ENCODE measurements at places on chromosomes 1 and 21.

DNA sequence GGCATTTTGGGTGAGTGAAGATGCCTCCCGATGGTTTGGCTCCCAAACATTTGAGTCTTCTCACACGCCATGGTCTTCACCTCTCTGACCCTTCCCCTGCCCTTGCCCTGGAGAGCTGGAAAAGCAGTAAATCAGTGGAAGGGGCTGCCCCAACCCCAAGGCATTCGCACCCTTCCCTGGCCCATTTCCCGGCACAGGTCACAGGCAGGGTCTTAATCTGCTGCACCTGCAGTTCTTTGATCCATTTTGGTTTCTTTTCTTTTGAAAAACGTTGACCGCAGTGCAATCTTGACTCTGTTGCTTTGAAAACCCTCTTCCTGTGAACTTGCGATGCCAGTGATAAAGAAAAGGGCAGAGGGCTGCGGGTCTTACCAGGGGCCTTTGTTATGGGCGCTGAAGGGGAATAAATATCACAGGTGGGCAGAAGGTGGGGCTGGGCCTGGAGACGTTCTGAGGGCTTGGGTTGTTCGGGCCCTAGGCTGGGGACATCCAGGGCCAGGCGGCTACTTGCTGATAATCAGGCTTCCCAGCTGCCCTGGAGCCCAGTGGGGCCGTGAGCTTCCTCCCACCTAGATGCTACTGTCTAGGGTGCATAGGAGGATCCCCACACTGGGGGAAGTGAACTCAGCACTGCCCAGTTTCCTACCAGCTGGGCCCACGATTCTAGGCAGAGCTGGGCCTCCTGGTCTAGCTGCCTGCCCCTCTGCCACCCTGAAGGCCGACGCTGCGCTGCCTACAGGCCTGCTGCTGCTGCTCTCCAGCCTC, 38.6 kb upstream of the EPS8L3 start:
- no peak for DNase-seq

- DNase-seq: no peak
These were observed 249.6 kb upstream of the USP25 start for GRCh38 chr21:15480160-15480559.

- no peak for DNase-seq
These were observed 20.7 kb upstream of the RCC2 start for GRCh38 chr1:17460219-17460618.

DNA sequence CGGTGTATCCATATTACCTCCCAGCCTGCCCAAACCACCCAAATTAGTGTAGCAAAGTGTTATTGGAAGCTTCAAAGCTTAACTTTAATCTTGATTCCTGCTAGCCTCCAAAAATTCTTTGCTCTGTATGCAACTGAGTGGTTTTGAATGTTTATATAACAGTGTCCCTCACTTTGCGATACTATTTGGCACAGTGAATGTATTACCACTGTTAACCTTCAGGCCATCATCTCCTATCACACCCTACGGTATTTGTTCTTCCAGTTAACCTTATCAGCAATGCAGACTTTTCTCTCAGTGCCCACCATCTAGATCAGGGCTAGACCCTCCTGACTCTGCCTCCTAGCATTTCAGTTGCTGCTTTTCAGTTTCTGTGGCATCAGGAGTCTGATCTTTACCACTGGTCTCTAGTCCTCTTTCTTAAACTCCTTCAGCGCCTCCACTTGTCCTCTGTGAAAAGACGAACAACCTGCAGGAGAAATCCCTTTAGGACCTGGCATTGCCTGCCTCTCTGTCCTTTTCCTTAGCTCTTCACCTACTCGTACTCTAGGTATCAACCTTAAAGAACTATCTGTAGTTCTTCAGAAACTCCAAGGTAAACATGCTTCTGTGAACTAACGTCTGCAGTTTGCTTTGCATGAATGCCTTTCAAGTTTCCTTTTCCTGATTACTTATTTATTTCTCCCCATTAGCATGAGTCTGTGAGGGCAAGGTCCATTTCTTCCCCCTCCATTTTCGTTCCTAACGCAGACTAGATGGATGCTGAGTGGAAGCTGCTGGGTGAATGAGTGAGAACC, 71.7 kb downstream of the SNX7 start:
- DNase-seq: no peak

GRCh38 chr1:151681923-151682322, 34.7 kb downstream of the CELF3 start:
- no peak for DNase-seq

GRCh38 chr1:203678943-203679661, 52.5 kb downstream of the ATP2B4 start:
- no peak for DNase-seq

DNA sequence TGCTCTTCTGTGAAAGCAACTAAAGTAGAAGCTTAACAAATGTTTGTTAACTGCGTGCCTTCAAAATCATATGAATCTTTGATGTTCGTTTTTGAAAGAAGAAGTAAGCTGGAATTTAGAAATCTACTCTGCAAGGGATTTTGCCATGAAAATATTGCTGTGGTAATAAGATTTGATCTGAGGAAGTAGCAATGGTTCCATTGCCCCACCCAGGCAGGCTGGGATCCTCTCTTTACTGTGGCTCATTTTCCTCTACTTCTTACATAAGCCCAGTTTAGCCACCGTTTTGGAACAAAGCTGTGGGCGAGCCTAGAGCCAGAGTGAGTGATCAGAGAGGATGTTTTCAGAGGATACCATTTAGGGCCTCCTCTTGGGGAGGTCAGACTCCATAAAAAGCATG, 20.3 kb upstream of the PTGFRN start:
- DNase-seq: no peak

- DNase-seq: no peak
These were observed 12.4 kb upstream of the SHISA4 start for GRCh38 chr1:201876148-201876818.

DNA sequence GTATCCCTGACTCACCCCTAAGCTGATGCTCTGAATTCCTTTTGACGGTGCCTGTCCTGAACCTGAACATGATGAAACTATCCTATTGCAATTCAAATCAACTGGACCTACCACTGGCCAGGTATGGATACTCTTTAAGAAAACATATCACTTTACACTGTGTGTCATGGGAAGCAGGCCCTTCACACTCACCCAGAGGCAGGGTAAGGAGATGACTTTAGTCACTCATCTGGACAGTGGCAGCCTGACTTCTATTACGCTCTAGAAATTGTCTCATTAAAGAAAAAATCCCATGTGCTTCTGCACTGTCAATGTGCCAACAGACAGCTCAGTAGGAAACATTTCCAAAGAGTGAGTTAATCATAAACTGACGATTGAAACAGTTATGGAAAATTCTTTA, 94.3 kb downstream of the VAV3 start:
- no peak for DNase-seq

- DNase-seq: no peak
These were observed 56.1 kb downstream of the HIVEP3 start for GRCh38 chr1:41862384-41863221.

DNA sequence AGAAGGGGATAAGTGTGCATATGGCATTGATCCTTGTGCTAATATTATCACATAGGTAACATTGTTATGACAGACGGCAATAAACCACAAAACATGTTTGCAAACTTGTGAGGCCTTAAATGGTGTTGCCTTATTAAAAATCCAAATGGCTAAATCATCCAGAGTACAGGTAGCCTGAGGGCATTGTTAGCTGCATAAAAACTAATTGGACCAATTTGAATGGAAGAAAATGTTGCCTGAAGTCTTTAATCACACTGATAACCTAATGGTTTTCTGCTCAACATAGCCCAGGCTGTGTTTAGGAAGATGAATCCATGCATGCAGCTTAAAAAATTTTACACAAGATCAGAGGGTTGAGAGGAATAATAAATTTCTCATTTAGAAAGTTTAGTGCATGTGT, 19.4 kb upstream of the LRRC53 start:
- no peak for DNase-seq

- DNase-seq: no peak
These were observed 78.0 kb downstream of the MPZL1 start for GRCh38 chr1:167799747-167800146.

DNA sequence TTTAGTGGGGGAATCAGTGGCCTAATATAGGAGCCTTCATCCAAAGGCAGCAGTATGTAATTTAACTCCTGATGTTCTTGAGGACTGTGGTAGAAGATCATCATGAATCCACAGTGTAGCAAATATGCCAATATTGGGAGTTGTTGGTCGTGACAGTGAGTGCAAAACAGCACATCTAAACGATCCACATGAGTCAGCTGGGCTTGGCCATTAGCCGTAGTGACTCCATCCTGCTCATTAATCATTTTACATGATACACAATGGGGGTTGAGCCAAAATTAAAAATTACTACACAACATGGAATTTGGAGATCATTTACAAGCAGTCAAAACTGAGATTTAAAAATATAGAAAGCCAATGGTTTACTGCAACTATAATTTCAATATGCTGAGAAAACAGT, 653.9 kb upstream of the CAMK1G start:
- no peak for DNase-seq

- peak; percentile 89 for DNase-seq
These were observed 8.3 kb upstream of the RNF19B start for GRCh38 chr1:32972814-32973428.

GRCh38 chr21:28066076-28066475, 926.6 kb downstream of the LTN1 start:
- no peak for DNase-seq

DNA sequence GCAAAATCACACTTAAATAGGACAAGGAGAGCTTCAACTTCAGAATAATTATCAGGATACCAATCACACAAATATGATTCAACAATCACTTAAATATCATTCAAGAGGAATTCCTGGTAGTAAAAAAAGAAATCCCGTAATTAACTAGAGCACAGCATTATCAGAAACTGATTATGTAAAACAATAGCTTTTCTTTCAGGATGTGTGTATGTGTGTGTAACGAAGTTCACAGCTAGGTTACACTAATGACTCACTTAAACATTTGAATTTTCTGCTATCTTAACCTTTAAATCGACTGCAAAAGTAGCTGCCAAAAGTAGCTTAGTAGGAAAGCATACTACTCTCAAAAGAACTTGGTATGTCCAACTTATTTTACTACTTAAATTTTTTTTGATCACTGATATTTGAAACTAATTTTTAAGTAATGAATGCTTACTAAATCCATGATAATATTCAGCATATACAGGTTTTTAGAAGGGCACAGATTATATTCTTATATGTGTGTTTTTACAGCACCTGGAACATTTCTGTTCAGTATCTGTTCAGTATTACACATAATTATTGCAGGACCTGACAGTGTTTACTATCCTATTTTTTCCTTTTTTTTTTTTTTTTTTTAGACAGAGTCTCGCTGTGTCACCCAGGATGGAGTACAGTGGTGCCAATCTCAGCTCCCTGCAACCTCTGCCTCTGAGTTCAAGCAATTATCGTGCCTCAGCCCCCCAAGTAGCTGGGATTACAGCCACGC, 4.2 kb downstream of the RERE start:
- DNase-seq: no peak

GRCh38 chr1:11355559-11356475, 82.8 kb downstream of the UBIAD1 start:
- peak; percentile 38 for DNase-seq

DNA sequence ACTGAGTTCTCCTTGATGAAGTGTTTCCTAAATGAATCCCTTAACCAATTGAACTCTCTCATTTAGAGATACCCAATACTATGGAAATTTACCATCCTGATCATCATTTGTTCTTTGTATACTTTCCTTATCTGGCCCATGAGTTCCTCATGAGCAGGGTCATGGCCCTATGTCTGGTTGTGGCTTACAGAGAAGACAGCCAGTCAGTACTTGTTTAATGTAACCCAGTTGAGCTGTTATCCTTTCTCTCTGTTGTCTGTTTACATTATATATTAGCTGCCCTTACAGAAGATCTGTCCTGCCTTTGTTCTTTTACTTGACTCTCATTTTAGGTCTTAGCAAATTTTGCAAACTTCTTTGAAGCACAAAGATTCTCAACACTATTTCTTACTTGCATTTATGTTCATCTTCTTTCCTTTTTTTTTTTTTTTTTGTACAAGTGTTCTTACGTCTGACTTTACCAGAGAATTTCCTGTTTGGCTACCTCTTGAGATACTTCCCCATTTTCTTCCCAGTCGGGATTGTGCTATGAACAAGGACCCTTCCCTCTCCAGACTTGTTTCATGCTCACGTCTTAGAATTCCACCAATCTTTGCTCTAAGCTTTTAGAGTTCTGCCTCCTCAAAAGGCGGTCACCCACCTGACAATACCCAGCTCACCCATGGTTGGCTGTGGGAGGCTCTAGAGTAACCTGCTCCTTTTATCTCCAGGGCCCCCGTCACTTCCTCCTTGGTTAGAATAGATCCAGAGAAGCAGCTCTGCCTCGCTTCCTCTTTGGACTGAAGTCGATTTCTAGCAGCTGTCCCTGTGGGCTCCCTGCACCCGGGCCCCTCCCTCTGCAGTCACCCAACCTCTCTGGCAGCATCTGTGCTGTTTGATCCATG, 53.6 kb upstream of the RUNX1 start:
- no peak for DNase-seq

GRCh38 chr1:210587566-210587965, 258.9 kb downstream of the HHAT start:
- peak; percentile 26 for DNase-seq

GRCh38 chr1:227869279-227869842, 53.9 kb downstream of the PRSS38 start:
- no peak for DNase-seq

DNA sequence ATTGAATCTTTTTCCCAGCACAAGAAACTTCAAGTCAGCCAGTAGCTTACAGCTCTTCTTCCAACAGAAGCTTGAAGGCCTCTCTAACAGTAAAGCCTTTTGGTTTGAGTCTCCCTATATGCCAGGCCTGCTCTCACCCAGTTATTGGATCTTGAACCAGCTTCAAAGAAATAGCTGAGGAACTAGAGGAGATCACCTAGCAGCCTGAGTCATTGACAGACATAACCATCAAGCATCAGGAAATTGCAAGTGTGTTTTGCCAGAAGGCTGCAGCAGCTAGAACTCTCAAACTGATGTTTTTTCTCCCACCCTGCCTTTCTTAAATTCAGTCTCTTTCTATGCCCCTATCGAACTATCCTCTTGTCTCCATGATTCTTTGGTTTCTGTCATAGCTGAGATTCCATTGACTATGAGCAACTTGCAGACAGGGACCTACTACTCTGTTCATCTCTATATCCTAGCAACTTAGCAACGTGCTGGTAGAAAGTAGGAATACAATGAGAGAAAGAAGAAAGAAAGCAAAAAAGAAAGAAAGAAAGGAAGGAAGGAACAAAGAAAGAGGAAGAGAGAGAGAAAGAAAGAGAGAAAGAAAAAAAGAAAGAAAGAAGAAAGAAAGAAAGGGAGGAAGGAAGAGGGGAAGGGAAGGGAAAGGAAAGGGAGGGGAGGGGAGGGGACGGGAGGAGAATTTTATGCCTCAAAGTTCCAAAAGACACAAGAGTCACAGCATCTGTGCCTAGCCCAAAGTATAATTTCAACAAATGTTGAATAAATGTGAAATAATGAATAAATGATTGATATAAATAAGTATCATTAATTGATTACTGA, 60.0 kb upstream of the FGGY start:
- no peak for DNase-seq

Data from cerebellum (tissue), 4 donors.